Naive B cell (primary cell): ENCODE measurements at places on chromosomes 11 and 22.

DNA sequence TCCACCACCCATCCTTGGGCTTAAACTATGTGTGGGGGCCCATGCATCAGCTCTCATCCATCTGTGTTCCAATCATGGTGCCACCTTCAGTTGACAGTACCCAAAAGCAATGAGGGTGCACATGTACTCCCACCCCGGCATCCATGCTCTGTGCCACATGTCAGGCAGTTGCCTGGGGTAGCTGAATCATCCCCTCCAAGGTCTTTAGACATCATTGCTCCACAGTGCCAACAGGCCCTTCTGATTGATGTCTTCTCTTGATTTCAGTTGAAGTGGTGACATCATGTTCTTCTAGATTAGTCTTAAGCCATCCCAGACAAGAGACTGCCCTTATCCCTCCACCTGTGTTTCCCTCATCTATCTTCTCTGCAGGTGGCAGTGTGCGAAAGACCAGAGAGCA is 42.5 kb downstream of the TMPRSS5 start:
- no peak overlapping the region for H3K4me3 ChIP-seq
- H3K27me3 ChIP-seq: peaks cover 7% of the 10 kb centered on the region
- no peak for DNase-seq
- H3K4me1 ChIP-seq: no peaks in the 10 kb centered on the region
- H3K27ac ChIP-seq: no peak overlapping the region

DNA sequence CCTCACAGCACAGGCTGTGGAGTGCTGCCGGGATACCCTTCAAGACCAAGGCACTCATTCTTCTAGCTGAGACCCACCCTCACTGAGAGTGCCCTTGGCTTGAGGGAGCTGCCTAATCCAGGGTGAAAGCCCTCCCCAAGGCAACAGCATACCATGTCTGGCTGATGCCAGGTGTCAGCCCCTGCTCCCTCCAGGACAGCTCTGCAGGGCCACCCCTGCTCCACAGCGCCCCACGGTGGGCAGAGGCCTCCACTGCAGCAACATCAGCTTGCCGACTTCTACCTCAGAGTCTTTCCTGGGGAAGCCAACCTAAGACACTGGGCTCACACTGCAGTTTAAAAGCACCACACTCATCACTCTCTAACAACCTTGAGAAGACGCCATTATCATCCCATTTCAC is 29.0 kb downstream of the TTLL1 start:
- peak; percentile 6 for DNase-seq
- no peak overlapping the region for H3K27ac ChIP-seq
- H3K27me3 ChIP-seq: no peaks in the 10 kb centered on the region
- H3K36me3 ChIP-seq: peaks cover 5% of the 10 kb centered on the region
- H3K4me1 ChIP-seq: no peaks in the 10 kb centered on the region
- H3K4me3 ChIP-seq: no peak overlapping the region

- H3K27ac ChIP-seq: no peak overlapping the region
- H3K4me1 ChIP-seq: no peaks in the 10 kb centered on the region
- no peaks in the 10 kb centered on the region for H3K27me3 ChIP-seq
- no peaks in the 10 kb centered on the region for H3K36me3 ChIP-seq
- no peak for DNase-seq
- no peak overlapping the region for H3K4me3 ChIP-seq
These were observed 1227.2 kb upstream of the TENM4 start for GRCh38 chr11:80668039-80668438.

- H3K27me3 ChIP-seq: peaks cover 62% of the 10 kb centered on the region
- DNase-seq: peak; percentile 74
- no peak overlapping the region for H3K27ac ChIP-seq
These were observed 62.1 kb downstream of the THAP12 start for GRCh38 chr11:76318744-76319384.

DNA sequence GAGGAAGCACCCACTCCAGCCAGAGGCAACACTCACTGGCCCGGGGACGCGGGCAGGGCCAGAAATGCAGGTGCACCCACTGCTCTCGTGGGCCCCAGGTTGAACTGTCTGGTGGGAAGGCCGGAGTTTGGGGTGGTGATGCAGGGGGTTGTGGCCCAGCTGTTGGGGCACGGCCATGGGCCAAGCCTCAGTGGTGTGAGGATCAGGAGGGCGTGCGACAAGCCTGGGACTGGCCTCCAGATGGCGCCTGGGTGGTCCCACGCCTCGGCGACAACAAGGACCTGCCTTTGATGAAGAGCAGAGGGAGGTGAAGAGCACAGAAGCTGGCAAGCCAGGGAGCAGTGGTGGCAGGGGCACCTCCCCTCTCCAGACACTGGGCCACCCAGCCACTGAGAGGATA is 240.8 kb downstream of the BRD1 start:
- H3K27me3 ChIP-seq: no peaks in the 10 kb centered on the region
- peaks cover 4% of the 10 kb centered on the region for H3K4me1 ChIP-seq
- H3K27ac ChIP-seq: no peak overlapping the region
- peaks cover 5% of the 10 kb centered on the region for H3K36me3 ChIP-seq
- H3K4me3 ChIP-seq: no peak overlapping the region
- DNase-seq: no peak

DNA sequence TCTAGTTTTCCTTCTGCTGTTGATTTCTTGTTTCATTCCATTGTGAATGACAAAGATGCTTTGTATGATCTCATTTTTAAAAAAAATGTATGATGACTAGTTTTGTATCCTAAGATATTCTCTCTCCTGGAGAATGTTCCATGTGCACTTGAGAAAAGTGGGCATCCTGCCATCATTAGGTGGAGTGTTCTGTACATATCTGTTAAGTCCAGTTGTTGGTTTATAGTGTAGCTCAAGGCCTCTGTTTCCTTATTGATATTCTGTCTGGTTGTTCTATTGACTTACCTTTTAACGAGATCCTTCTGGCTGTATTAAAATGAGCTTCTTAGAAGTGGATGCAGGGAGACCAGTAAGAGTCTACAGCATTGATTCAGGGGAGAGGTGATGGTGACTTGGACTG is 35.2 kb downstream of the SGSM1 start:
- H3K4me1 ChIP-seq: no peaks in the 10 kb centered on the region
- H3K4me3 ChIP-seq: no peak overlapping the region
- no peak for DNase-seq
- H3K36me3 ChIP-seq: no peaks in the 10 kb centered on the region

DNA sequence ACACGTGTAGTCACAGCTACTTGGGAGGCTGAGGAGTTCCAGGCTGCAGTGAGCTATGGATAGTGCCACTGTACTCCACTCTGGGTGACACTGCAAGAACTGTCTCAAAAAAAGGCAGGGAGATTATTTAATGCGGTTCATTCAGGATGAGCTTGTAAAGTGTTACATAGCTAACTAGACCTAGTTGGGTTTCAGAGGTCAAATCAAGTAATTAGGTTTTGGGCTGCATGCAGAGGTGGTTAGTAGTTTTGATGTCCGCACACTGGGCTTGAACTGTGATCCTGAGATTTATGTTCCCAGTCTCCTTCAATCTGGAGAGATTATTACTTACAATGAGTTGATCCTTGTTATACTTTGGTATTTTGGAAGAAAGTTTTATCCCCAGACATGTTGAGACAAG is 2.1 kb upstream of the RBM4 start:
- H3K27ac ChIP-seq: peak overlapping the region; percentile 97
- no peak overlapping the region for H3K4me3 ChIP-seq
- no peaks in the 10 kb centered on the region for H3K27me3 ChIP-seq

GRCh38 chr22:44051961-44052360 is 27.9 kb downstream of the PARVB start:
- no peak overlapping the region for H3K4me3 ChIP-seq
- H3K27ac ChIP-seq: no peak overlapping the region
- H3K36me3 ChIP-seq: no peaks in the 10 kb centered on the region
- peaks cover 64% of the 10 kb centered on the region for H3K4me1 ChIP-seq
- no peak for DNase-seq
- H3K27me3 ChIP-seq: no peaks in the 10 kb centered on the region

- no peaks in the 10 kb centered on the region for H3K27me3 ChIP-seq
- H3K4me1 ChIP-seq: peaks cover 19% of the 10 kb centered on the region
- no peak overlapping the region for H3K4me3 ChIP-seq
- DNase-seq: no peak
These were observed 17.4 kb downstream of the NARS2 start for GRCh38 chr11:78557236-78557635.

DNA sequence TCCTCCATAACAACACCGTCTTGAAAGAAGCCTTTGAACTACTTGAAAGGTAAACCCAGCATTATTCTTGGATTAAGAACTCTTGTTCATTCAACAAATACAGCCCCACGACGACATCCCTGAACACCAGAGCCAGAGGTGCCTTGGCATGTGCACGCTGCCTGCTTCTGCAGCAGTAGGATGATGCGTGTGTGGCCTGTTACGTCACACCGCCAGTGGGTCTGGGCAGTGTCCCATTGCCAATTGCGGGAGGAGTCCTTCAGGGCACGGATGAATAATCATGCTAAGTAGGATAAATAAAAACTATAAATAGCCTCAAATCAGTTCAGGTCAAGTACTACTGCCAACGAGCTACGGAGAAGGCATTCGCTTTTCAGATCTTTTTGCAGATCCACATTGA is 380.5 kb downstream of the SHANK2 start:
- no peak overlapping the region for H3K27ac ChIP-seq
- DNase-seq: no peak
- H3K4me1 ChIP-seq: peaks cover 5% of the 10 kb centered on the region

DNA sequence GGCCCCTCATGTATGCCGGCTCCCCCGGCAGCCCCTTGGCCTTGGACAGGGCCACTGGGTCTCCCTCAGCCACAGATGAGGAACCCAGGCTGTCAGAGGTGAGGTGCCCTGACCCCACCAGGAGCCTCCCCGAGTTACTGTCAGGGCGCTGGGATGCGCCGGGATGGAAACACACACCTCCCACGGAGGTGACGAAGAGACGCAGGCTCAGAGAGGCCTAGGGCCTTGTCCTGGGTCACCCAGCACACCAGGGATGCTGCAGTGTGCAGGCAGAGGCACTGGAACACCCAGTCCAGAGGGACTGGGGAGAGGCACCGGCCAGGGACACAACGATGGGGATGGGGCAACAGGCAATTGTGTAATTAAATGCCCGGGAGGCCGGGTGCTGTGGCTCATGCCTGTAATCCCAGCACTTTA is 81.2 kb upstream of the PRR5 start:
- peaks cover 13% of the 10 kb centered on the region for H3K27me3 ChIP-seq
- no peaks in the 10 kb centered on the region for H3K36me3 ChIP-seq
- H3K4me1 ChIP-seq: no peaks in the 10 kb centered on the region
- peak overlapping the region; percentile 12 for H3K4me3 ChIP-seq
